ENCODE measurements at places on chromosomes 3 and 15.

DNA sequence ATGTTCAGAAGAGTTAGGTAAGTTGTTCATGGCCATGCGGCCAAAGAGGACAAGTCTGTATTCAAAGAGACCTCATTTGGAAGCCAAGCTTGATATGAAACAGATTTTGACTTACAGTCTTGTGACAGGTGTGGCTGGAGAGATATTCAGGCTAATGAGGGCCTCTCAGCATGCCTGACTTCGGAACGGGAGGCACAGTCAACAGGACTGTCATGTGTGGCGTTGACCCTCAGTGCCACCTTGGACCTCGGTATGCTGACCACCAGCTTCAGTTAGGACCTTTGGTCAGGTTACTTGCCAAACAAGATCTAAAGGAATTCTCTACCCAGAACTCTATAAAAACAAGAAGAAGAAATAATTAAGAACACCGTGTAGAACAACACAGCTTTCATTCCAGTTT is 124.1 kb downstream of the CHST2 start:
- DNase-seq = no peak

DNA sequence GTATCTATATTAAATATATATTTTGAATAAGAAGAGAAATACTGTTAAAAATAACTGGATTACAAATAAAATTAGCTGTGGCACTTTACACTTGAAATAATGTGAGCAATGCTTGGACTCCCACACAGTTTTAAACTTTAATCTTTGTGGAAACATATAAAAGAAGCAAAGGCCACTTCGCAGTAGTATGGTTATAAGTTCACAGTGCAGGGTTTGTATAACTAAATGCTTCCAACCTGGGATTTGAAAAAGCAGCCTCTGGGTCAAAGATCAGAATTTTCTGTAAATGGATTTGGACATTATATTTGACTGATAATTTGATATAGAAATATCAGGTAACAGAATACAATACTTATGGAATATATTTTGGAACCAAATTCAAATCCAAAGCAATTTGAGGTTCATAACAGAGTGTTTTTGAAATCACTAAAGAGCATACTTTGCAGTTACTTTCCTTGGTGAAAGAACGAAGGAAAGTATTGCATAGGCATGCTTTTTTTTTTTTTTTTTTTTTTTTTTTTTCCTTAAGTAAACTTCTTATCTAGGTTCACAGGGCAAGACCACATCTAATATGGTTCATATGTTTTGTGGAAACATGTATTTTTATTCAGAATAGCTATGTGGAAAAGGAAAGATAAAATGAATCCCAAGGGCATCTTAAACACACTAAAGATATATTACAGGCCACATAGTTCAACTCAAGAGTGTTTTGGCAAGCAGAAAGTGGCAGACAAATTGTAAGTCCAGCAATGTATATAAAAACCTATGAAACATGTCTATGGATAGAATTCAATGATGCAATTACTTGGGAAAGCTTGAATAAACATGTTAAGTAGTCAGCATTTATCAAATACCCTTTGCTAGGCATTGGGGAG is 47.1 kb upstream of the SGO1 start:
- no peak for DNase-seq

GRCh38 chr3:115692887-115693524 is 69.7 kb downstream of the GAP43 start:
- peak; percentile 37 for DNase-seq

GRCh38 chr15:77791941-77792340 is 159.2 kb upstream of the LINGO1 start:
- no peak for DNase-seq

DNA sequence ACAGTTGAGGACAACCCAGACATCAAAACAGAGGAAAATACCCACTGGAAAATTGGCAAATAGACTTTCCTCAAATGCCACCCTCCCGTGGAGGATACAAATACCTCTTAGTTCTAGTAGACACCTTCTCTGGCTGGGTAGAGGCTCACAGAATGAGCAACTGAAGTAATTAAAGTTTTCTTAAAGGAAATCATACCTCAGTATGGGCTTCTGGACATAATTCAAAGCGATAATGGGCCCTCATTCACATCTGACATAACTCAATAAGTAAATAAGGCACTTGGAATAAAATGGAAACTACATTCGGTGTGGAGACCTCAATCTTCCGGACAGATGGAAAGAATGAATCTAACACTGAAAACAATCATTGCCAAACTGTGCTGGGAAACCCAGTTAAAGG is 115.2 kb upstream of the PLCL2 start:
- DNase-seq = no peak

GRCh38 chr3:170670504-170670903 is 84.6 kb upstream of the SLC7A14 start:
- no peak for DNase-seq
